Stomach (tissue), 19 donors: ENCODE measurements at places on chromosomes 2 and 18. TPM values are rescaled to one million over a fixed set of nuclear protein-coding genes. Genes with fewer than 3 reads are reported as not detected.

DNA sequence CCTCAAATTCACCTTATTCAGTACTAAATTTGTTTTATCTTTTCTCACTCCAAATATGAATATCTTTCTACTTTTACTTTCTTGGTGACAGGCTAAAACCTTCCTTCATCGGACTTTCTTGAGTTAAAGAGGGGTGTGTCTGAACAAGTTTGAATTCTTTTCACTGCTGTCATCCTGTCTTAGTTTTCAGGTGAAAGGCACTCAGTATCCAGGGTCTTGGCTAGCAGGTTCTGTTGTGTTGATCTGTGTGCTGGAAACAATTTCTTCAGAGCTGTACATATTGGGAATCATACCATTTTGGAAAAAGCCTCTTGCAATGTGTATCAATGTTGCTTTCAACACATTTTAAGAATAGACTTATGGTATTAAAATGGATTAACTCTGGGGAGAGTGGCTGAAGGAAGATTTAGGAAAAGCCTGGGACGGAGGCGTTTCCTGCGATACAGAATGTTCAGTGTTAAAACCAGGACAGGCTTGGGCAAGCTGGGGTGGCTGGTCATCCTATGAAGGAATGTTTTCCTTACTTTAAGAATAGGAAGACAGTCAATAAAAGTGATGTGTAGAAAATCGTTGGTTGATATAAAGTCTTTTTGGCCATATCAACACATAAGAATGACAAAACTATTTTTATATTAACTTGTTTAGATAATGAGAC lies 350.7 kb upstream of the SPRED2 start:
- H3K27ac ChIP-seq: no peak overlapping the region
- H3K27me3 ChIP-seq: no peaks in the 10 kb centered on the region
- H3K4me1 ChIP-seq: no peaks in the 10 kb centered on the region
- DNase-seq: no peak
- no peak overlapping the region for H3K4me3 ChIP-seq

GRCh38 chr2:60441800-60442199 lies 111.7 kb downstream of the BCL11A start:
- no peaks in the 10 kb centered on the region for H3K27me3 ChIP-seq
- no peaks in the 10 kb centered on the region for H3K4me1 ChIP-seq
- no peaks in the 10 kb centered on the region for H3K36me3 ChIP-seq
- H3K4me3 ChIP-seq: no peak overlapping the region
- no peak overlapping the region for H3K27ac ChIP-seq

DNA sequence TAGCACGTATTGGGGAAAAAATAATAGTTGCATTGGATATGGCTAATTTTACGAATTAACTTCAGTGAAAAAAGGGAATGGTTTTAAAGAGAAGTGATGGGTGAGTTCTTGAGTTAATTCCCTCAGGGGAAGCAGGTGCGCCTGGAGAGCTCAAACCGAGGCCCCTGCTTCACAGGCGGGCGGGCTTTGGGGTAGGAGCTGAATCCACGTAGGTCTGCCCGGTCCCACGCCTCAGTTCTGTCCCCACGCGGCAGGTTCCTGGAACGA lies 44.1 kb downstream of the GORASP2 start:
- H3K27ac ChIP-seq: no peak overlapping the region
- H3K4me3 ChIP-seq: peak overlapping the region; percentile 76
- H3K36me3 ChIP-seq: peaks cover 2% of the 10 kb centered on the region
- no peak for DNase-seq

DNA sequence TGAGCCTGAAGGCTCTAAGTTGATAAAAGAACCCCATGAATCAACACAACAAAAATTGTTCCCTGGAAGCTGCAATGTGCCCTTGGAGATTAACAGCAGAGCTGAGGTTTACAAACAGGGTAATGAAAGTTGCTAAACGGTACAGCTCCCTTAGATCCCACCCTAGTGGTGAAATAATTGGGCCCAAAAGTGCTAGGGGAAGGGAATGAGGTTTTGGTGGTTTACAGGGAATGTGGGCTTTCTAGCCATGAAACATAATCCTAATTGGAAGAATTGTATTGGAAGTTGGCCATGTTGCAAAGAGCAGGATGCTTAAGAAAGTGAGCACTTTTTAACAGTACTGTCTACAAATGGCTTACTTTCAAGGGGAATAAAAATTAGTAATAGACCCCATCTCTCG lies 180.2 kb upstream of the SMIM21 start:
- H3K36me3 ChIP-seq: no peaks in the 10 kb centered on the region
- H3K4me1 ChIP-seq: no peaks in the 10 kb centered on the region
- no peak overlapping the region for H3K27ac ChIP-seq
- no peak for DNase-seq

ACKR3 gene
- 7.3 TPM for polyA plus RNA-seq

POMC gene
- 3.4 TPM for polyA plus RNA-seq

DNA sequence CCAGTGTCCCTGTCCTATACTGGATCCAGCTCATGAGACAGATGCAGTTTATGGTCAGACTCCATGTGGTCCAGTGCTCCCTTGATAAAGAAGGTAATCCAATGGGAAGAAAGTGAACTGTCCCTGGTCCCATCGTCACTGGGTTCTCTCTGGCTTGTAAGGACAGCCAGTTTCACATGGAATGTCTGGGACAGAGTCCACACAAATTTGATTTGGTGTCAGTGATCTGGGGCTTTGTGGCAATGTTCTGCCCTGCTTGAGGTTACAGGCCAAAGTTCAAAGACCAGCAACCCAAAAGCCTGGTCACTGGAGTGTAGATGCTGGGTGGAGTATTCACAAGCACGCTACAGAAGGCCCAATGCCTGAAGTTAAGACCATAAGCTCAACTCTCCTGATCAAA lies 22.2 kb upstream of the FHL2 start:
- no peak overlapping the region for H3K4me3 ChIP-seq
- no peaks in the 10 kb centered on the region for H3K36me3 ChIP-seq
- no peak overlapping the region for H3K27ac ChIP-seq
- H3K27me3 ChIP-seq: no peaks in the 10 kb centered on the region
- DNase-seq: no peak
- no peaks in the 10 kb centered on the region for H3K4me1 ChIP-seq

GRCh38 chr2:233976690-233977294 lies 59.6 kb downstream of the TRPM8 start:
- peaks cover 10% of the 10 kb centered on the region for H3K4me1 ChIP-seq
- H3K36me3 ChIP-seq: no peaks in the 10 kb centered on the region
- H3K27me3 ChIP-seq: peaks cover 22% of the 10 kb centered on the region
- no peak overlapping the region for H3K27ac ChIP-seq

DNA sequence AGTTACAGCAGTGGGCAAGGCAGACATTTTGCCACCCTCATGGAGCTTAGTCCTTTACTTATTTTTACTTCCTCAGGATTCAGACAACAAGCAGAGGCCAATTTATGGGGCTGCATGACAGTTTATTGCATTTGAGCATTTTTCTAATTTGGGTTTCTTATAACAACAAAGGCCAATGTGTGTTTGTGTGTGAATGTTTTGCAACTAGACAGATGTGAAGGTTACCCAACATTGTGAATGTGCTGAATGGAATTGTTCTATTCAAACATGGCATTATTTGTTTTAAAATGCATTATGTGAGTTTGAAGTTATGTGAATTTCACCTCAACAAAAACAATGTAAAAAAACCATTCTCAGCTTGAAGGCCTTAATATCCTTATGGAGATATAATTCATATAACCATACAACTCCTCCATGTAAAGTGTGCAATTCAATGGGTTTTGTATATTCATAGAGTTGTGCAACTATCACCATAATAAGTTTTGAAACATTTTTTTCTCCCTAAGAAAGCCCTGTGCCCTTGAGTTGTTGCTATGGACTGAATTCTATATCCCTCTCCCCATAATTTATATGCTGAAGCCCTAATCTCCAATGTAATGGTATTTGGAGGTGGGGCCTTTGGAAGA lies 57.3 kb downstream of the CCDC195 start:
- H3K27ac ChIP-seq: no peak overlapping the region
- no peak overlapping the region for H3K4me3 ChIP-seq
- H3K36me3 ChIP-seq: no peaks in the 10 kb centered on the region

GRCh38 chr18:47899107-47899840 lies 31.2 kb downstream of the SMAD2 start:
- H3K4me3 ChIP-seq: no peak overlapping the region
- no peak for DNase-seq
- no peak overlapping the region for H3K27ac ChIP-seq
- H3K27me3 ChIP-seq: no peaks in the 10 kb centered on the region

DNA sequence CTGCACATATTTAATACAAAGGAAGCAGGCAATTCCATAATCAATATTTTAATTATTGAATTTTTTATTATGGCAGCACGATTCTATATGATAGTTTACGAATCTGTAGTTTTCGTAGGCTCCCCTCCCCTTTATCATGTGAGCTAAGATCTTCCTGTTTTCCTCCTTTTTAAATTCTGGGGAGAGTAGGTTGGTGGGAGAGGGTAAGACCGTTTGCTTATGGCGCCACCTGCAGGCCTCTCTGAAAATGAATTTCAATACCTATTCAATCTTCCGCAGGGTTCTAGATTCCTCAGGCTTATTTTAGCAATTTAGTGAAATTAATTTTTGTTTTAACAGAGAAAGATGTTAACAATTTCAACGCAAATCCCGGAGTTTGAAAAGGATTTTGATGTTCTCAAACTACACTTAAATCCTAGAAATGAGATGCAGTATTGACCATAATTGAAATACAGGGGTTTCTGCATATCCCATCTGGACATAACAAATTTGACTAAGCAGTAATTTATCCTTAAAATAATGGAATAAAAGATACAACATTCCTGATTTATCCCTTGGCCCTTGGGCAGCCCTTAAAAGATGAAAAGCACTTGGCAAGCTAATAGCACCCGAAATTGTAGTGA lies 12.8 kb upstream of the GBX2 start:
- peaks cover 94% of the 10 kb centered on the region for H3K27me3 ChIP-seq
- H3K27ac ChIP-seq: no peak overlapping the region
- no peaks in the 10 kb centered on the region for H3K36me3 ChIP-seq
- H3K4me1 ChIP-seq: peaks cover 20% of the 10 kb centered on the region
- DNase-seq: peak; percentile 81

DNA sequence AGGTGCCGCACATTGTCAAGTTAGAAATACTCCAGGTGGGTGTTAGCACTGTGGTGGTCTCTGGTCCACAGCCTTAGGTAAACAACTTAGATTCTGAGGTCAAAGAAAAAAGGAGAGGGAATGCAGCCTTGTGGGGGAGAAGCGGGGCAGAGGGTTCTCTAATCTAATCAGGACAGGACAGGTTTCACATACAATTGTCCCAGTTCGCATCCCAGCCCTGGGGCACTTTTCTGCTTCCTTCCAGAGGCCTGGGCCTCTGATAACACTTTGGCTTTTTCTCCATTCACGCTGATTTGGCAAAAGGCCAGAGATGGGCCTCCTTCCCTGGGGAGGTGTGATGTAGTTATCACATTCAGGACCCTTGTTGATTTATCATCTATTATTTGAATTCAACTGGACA lies 32.5 kb downstream of the SLC1A4 start:
- H3K4me1 ChIP-seq: no peaks in the 10 kb centered on the region
- no peak overlapping the region for H3K4me3 ChIP-seq
- H3K27me3 ChIP-seq: no peaks in the 10 kb centered on the region
- H3K27ac ChIP-seq: no peak overlapping the region
- no peak for DNase-seq
- peaks cover 68% of the 10 kb centered on the region for H3K36me3 ChIP-seq

EFEMP1 gene
- polyA plus RNA-seq: 18.4 TPM

DNA sequence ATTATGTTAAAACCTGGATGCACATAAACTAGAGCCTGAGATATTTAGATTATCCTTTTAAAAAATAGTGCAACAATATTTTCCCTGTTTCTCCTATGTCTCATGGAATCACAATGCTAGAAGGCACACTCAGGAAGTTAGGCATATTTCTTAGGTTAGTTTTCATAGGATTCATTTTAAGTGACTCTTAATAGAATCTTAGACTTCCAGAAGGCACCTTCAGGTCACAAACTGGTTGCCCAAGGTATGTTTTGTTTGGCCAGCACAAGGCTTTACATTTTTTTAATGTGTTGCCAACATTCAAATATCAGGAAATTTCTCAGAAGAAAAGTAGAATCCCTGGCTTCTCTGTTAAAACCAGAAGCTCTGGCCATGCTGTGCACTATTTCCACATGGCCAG lies 129.3 kb downstream of the LNPK start:
- H3K4me3 ChIP-seq: no peak overlapping the region
- no peaks in the 10 kb centered on the region for H3K4me1 ChIP-seq
- H3K27ac ChIP-seq: no peak overlapping the region
- no peaks in the 10 kb centered on the region for H3K27me3 ChIP-seq
- DNase-seq: no peak
- no peaks in the 10 kb centered on the region for H3K36me3 ChIP-seq

GRCh38 chr2:227506456-227506855 lies 34.5 kb downstream of the AGFG1 start:
- DNase-seq: no peak
- H3K27ac ChIP-seq: no peak overlapping the region
- H3K4me3 ChIP-seq: no peak overlapping the region
- H3K4me1 ChIP-seq: peaks cover 56% of the 10 kb centered on the region

DNA sequence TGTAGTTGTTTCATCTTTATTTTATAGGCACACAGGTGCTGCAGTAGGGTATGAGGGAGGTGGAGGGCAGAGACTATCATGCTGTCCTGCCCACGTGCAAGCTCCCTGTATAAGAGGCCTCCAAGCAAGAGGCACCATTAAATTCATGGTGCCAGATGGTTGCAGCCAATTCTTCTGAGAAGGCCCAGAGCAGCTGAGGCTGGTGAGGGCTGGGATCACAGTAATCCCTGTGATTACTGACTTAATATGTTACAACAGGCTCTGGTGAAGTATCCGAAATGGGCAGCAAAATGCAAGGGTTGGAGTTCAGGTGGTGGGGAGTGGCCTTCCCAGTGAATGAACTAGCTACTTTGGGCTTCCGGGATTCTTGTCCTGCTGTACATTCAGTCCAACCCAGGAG lies 191.9 kb upstream of the SMAD2 start:
- H3K4me1 ChIP-seq: peaks cover 9% of the 10 kb centered on the region
- DNase-seq: no peak

DNA sequence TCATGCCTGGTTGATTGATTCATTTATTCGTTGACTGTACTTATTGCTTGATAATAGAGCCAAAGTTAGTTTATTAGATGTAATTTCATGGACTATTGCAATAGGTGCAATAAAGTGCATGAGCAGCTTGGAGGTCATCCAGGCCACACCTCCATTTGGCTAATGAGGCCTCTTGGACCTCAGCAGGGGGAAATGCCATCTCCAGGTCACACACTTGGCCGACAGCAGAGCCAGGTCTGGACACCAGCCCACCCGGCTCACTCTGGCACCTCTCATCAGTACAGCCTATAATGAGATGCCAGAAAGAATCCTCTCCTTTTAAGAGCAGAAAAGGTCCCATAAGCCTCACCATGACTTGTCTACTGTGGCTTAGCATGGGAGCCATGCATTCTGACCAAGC lies 71.2 kb upstream of the AFF3 start:
- H3K27ac ChIP-seq: no peak overlapping the region
- H3K36me3 ChIP-seq: no peaks in the 10 kb centered on the region
- H3K27me3 ChIP-seq: no peaks in the 10 kb centered on the region
- H3K4me1 ChIP-seq: peaks cover 29% of the 10 kb centered on the region

STPG4 gene
- not detected for polyA plus RNA-seq

DNA sequence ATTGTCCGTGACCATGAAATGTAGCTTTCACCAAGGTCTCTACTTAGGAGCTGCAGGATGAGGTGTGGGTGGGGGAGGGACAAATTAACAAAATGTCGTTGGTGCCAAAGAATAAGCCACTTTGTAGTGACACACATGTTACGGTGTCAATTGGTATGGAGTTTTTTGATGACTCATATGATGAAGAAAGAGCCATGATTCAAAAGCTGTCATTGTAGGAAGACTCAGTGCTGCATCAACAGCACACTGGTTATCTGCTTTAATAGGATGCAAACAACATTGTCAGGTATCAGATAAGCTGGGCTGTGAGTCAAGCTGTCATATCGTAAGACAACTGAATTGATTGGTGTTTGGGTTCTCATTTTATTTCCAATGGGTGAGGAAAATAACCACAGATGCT lies 36.6 kb upstream of the BOD1L2 start:
- H3K27me3 ChIP-seq: no peaks in the 10 kb centered on the region
- H3K4me3 ChIP-seq: no peak overlapping the region
- no peak for DNase-seq
- no peak overlapping the region for H3K27ac ChIP-seq
- H3K4me1 ChIP-seq: no peaks in the 10 kb centered on the region
